ENCODE measurements at places on chromosomes 12 and 14. TPM values are rescaled to one million over a fixed set of nuclear protein-coding genes. Genes with fewer than 3 reads are reported as not detected.

OVCH1 gene
- total RNA-seq: not detected

INHBE gene
- 0.59 TPM for total RNA-seq

DNA sequence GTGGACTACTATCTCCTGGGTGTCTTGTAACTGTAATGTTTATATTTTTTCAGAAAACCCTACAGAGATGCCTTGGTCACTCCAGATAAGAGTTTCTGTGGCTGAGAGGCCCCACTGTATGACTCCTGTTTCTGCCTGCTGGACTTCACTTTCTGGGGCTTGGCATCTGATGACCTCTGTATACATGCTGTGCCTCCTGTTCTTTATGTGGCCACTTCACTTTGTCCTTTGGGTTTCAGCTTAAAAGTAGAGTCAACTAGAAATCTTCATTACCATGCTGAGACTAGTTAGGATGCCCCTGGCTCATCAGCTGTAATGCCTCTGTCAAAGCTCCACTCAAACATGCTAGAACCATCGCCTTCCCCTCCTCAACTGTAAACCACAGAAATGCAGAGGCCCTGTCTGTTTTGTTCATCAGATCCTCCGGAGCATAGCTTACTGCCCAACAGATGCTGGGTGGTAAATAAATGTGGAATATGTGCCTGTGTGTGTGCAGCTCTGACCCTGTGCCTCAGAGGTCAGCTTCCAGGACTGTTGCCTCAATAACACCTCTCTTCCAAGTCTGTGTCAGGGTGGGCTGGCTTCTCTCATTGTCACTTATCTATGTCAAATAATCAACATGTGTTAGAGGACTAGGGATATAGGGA is 25.5 kb downstream of the ZNF664 start:
- DNase-seq: no peak

DNA sequence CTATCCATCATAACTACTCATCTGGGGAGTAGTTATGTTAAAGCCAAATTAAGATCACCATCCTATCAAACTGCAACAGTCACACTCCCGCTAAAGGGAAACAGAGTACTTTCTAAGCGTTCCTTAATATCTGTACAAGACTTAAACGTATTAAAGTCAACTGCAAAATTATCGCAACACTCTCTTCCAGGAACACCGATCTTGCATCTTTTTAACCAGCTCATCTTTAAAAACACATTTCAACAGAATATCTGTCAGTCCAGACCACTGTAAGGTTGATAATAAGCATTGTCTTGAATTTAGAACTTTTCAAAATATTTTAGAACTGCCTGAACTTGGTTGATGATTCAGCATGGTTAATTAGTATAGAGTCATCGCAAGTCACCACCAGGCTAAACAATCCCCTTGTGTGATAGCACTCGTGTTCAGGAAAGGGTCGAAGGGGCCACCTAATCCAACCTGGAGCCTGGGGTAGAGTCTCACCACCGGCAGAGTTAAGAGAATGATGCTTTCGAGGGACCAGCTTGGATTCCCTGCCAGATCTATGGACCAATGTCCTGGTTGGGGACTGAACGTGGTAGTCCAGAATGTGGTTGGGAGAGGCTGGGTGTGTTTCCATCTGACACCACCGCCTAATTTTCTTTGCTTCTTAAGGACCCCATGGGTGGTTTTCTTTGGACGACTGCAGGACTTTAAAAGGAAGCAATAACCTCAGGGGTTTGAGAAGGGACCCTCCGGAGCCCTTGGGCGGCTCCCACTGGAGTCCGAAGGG is 890 bp downstream of the SPTLC2 start:
- no peak for DNase-seq

GRCh38 chr12:60644076-60644475 is 1048.2 kb downstream of the SLC16A7 start:
- DNase-seq: no peak

GRCh38 chr12:119631930-119632678 is 35.8 kb upstream of the PRKAB1 start:
- DNase-seq: no peak

- DNase-seq: peak; percentile 67
These were observed at the start of gene HOXC5 for GRCh38 chr12:54032627-54033100. Gene HOXC5 (plus strand): TSS chr12:54033050. CDS start chr12:54033123, 73 bp downstream.
